ENCODE measurements at places on chromosomes 3 and 15. TPM values are rescaled to one million over a fixed set of nuclear protein-coding genes. Genes with fewer than 3 reads are reported as not detected.

CXCR6 gene
- not detected for total RNA-seq

- no peak for DNase-seq
Measured at GRCh38 chr15:89490814-89491315, 5.5 kb downstream of the RHCG start.

- DNase-seq = peak; percentile 56
Measured at GRCh38 chr3:112136959-112137693, 4.1 kb upstream of the GCSAM start.

DNA sequence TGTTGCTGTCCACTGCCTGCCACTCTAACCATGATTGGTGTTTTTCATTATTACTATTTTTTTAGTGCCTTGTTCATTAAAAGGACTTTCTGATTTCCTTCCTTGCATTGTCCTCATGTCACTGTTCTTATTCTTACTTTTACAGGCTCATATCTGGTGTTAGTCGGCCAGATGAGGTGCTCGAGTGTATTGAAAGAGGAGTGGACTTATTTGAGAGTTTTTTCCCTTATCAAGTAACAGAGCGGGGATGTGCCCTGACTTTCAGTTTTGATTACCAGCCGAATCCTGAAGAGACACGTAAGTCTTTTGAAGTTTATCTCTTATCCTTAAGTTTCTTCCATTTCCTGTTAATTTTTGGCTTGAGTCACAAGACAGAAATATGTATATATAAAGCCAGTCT, 23.2 kb downstream of the QTRT2 start:
- peak; percentile 51 for DNase-seq

- peak; percentile 27 for DNase-seq
Measured at GRCh38 chr3:38343797-38344594, 2.6 kb upstream of the XYLB start.

- peak; percentile 8 for DNase-seq
Measured at GRCh38 chr3:24225385-24225950, 269.2 kb downstream of the THRB start.

DNA sequence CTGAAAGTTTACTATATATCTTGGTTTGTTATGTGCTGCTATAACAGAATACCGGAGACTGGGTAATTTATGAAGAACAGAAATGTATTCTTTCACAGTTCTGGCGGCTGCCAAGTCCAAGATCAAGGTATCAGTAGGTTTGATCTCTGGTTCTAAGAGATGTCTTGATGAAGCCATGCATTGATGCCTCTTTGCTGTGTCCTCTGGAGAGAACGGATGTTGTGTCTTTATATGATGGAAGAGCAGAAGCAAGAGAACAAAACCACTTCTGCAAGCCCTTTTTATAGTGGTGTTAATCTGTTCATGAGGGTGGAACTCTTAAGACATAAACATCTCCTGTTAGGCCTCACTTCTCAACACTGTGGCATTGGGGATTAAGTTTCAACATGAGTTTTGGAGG, 62.7 kb downstream of the TCF12 start:
- DNase-seq = no peak

- peak; percentile 78 for DNase-seq
Measured at GRCh38 chr15:66617137-66618090, 51.6 kb upstream of the LCTL start.

- DNase-seq = no peak
Measured at GRCh38 chr15:81117136-81117535, 16.9 kb upstream of the CFAP161 start.

VWA5B2 gene
- under 0.01 TPM for total RNA-seq

GRCh38 chr3:37961622-37962431, 28.8 kb upstream of the VILL start:
- DNase-seq = peak; percentile 53

ACKR4 gene
- total RNA-seq = 1.3 TPM

DNA sequence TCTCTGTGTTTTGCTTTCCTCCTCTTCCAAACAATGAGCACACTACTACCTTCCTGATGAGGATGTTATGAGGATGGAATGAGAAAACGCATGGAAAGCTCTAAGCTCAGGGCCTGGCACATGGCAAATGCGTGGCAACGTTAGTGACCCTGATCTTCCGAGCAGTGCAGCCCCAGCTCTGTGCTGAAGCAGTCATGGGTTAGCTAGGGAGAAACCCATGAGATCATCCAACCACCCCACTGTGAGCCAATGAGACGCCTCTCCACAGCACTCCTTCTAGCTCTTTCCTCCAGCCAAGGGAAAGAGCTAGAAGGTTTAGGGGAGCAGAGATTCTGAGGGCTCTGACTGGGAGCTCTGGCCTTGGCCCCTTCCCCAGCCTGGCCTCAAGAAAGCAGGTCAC, 4.5 kb downstream of the CPN2 start:
- peak; percentile 13 for DNase-seq

DNA sequence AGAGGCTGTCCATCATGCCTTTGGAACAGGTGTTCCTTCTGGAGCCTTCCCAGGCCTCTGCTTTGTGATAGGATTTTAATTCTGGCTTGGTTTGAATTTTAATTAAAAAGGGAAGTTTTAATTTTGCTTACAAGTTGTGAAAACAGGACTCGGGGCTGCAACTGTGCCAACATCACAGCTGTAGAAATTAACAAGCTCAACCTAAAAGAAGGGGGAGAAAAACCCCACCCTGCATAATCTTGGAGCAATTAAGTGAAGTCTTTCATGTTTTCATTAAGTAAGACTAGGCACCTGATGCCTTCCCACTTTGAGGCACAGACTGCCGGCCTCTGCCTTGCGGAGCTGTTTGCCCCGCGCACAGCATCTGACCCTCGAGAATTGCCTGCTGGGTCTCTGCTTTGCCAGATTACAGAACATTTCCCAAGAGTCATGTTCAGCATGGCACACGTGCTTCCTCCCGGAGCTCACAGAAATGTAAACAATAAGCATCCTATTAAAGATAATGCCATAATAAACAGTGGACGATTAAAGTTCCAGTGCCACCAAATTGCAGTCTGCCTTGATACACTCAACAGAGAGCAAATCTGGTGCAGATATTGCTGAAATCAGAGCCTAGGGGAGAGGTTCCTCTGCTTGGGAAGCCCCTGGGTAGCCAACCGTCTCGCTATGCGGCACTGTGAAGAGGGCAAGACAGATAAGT, 364.2 kb downstream of the LRTM1 start:
- DNase-seq = no peak

- no peak for DNase-seq
Measured at GRCh38 chr3:130729154-130729553, 17.5 kb downstream of the PIK3R4 start.

GRCh38 chr3:25291481-25291905, 136.6 kb upstream of the RARB start:
- no peak for DNase-seq

TEX55 gene
- total RNA-seq = not detected

- no peak for DNase-seq
Measured at GRCh38 chr3:74059301-74059922, 434.7 kb upstream of the PDZRN3 start.

CCR4 gene
- total RNA-seq = not detected

DNA sequence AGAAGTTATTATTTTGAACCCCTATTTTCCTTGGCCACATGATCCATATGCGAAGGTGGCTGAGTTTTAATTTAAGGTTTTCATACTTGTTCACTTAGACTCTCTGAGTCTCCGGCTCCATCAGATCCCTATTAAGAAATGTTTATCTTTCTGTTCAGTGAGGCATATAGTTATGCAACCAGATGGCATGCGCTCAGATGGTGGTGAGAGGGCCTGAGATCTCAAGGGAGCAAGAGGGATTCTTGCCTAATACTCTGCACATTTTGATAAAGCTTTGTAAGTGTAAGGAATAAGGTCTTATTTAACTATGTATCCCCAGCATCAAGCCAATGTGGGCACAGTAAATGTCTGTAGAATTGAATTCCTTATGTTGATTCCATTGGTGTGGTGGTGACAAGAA, 78.9 kb upstream of the DPH6 start:
- no peak for DNase-seq

DNA sequence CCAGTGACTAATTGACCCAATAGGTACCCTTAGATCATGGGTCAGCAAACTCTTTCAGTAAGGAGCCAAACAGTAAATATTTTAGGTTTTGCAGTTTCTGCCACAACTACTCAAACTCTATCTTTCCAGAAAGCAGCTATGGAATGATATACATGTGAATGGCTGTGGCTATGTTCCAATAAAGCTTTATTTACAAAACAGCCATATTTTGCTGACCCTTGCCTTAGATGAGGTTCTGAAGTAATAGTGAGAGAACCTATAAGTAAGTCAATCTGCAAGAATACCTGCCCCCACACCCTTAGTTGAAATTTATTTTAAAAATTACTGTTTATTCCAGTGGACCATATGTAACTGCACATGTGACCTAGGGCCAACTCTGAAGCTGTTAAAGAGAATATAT, 134.0 kb downstream of the CMSS1 start:
- no peak for DNase-seq

DNA sequence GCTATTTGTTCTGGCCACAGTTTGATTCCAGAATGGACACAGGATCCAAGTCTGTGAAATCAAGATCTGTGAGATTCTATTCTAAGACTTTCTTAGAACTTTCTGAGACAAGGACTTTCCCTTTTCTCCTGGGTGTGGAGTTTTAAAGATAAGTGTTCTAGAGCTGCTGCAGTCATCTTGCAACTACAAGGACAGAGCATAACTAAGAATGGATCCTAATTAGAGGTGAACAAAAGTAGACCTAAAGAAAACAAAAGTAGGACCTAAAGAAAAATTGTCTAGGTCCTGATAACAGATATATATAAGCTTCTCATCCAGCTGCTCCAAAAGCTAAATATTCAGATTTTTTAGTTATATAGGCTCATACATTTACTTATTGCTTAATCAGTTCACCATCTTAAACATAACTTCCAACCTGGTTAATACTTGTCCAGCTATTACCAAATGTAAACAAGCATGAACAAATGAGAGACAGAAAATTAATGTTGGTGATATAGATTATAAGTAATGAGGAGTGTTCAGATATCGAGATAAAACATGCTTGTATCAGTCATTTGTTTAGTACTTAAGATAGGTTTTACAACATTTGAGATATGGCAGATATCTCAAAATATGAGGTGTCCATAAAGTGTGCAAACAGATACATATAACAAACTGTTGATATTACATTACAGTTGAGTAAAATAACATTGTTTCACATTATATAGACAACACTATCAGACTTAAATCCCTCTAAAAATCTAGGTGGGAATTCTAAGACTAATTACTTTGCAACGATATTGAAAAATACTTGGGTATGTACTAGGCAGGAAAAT, 75.1 kb downstream of the CD200 start:
- DNase-seq = no peak

DNA sequence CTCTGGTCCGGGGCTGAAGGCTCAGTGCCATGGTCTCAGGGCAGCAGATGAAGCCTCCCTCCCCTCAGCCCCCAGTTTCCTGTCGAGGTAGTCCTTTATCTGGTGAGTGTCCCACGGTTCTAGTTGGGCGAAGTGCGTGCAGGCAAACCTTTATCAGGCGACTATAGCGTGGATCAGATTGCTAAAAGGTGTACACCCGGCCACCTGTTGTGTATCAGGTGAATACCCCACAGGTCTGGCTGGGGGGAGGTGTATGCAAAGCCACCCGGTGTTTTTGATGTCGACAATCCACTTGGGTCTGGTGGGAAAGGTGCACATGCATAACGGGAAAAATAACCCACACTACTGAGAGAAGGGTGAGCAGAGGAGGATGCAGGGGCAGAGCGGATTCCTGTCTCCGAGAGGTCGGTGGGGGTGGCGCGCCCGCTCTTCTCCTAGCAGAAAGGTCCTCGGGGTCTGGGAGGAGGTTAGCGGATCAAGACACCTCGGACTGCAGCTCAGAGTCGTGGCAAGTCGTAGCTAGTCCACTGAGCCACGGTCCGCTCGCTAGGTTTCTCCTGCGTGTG, 507 bp downstream of the SLC12A6 start:
- DNase-seq = no peak

GRCh38 chr3:136905549-136905948, 43.5 kb downstream of the NCK1 start:
- no peak for DNase-seq

GRCh38 chr3:61808526-61808925, 247.2 kb downstream of the PTPRG start:
- DNase-seq = peak; percentile 23

DNA sequence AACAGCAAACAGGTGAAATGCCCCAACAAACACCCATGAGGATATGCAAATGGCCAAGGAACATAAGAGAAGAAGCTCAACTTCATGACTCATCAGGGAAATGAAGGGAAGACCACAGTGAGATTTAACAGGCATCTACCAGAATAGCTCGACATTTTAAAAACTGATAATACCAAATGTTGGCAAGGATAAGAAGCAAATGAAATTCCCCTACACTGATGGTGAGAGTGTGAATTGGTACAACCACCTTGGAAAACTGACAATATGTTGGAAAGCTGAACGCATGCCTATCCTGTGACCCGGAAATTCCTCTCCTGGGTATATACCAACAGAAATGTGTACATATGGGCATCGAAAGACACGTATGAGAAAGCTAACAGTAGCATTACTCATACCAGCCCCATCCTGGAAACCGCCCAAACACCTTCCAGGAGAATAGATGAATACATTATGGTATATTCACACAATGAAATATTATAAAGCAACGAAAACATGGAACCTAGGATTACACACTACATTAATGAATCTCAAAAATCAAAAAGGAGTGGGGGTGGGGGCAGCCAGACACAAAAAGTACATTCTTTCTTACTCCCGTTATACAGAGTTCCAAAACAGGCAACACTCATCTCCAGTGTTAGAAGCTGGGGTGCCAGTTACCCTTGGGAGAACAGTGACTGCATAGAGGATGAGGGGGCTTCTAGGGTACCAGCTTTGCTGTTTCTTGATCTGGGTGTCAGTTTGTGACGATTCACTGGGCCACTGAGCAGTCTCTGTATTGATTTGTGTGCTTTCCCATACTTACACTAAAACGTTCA, 16.9 kb downstream of the RFTN1 start:
- DNase-seq = no peak

PRTG gene
- total RNA-seq = 0.40 TPM

- peak; percentile 23 for DNase-seq
Measured at GRCh38 chr15:100919481-100920405, 586 bp downstream of the LRRK1 start.

DNA sequence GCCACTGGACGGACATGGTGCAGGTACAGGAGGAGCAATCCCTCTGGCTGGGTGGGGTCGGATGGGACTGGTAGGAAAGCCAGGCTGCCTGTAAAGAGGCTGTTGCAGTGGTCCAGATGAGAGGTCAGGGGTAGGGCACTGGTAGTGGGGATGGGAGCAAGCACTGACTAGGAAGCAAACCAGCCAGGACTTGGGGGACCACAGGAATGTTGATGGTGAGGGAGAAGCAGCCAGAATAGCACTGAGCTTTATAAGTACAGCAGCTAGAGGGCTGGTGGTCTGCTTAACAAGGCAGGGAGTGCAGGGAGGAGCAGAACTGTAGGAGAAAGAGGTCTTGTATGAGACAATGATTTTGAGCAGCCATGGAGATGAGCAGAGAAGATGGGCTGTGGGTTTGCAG, 38.7 kb upstream of the PTPN23 start:
- DNase-seq = no peak

DNA sequence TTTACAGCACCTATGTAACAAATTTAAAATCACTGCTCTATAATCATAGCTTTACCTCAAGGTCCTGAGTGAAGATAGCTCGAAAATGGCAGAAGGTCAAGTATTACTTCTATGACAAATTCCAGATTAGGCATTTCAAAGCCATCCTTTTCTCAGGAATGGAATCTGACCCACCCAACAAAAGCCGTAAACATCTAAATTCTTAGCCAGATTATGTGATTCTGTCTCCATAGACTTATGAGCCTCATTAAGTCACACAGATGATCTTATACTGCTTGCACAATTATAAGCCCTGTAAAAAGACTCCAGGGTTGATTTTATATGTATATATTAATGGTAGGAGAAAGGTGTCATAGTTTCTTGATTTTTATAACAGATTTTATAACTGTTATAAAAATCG, 56.9 kb downstream of the CEP152 start:
- DNase-seq = no peak

- no peak for DNase-seq
Measured at GRCh38 chr15:23835953-23836352, 148.8 kb upstream of the NDN start.
